ENCODE measurements at places on chromosomes 6 and 20. TPM values are rescaled to one million over a fixed set of nuclear protein-coding genes. Genes with fewer than 3 reads are reported as not detected.
A peak's percentile ranks its signal among the peaks of the same experiment; 100 is the strongest.

GRCh38 chr6:15596186-15596896 lies 66.5 kb downstream of the DTNBP1 start:
- H3K4me1 ChIP-seq, result peaks cover 55% of the 10 kb centered on the region
- H3K4me3 ChIP-seq, result peak overlapping the region; percentile 8
- H3K27me3 ChIP-seq, result no peaks in the 10 kb centered on the region
- peak; percentile 94 for DNase-seq
- H3K36me3 ChIP-seq, result no peaks in the 10 kb centered on the region

DNA sequence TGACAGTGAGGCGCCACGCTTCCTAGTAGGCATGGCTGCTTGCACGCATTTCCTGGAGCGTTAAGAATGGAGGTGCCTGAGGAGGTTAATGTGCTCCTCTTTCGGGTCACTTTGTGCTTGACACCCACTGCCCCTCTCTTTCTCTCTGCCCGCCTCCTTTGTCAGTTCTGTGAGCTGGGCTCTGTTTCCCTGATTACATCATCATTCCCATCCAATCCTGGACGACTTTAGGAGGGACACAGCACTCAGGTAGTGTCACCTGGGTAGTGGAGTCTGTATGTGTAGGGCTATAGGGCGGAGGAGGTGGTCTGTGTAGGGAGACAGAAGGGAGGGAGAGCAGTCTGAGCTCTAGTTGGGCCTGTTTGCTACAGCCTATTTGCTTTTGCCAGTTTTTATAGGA lies 136.8 kb downstream of the JARID2 start:
- H3K4me3 ChIP-seq, result no peak overlapping the region
- no peaks in the 10 kb centered on the region for H3K36me3 ChIP-seq
- H3K27ac ChIP-seq, result no peak overlapping the region
- peaks cover 46% of the 10 kb centered on the region for H3K4me1 ChIP-seq

DNA sequence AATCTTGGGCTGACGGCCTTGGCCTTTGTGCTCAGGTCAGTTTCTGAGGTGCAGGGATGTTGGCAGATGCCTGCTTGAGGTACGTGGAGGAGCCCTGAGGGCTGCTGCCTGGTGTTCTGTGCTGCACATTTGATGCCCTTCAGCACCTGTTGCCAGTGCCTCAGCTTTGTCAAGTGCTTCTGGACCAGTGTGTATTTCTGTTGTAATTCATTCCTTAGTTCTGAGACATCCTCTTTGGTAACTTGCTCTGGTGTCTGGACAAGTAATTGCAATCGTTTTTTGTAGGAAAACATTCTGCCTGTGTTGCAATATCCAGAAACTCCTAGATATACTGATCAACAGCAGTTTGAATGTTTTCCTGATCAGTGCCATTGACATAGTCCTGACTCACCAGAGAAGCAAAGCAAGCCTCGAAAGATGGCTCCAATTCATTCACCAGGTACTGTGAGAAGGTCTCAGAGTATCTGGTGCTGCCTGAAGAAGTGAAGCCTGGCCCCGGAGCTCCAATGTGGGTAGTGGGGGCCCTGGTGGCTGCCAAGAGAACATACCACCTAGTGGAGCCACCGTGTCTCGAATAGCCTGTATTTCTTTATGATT lies 26.7 kb downstream of the ZNF337 start:
- H3K4me3 ChIP-seq, result no peak overlapping the region
- H3K27me3 ChIP-seq, result no peaks in the 10 kb centered on the region
- no peak overlapping the region for H3K27ac ChIP-seq
- peaks cover 12% of the 10 kb centered on the region for H3K36me3 ChIP-seq

GRCh38 chr6:159456349-159456748 lies 236.7 kb downstream of the SOD2 start:
- no peaks in the 10 kb centered on the region for H3K36me3 ChIP-seq
- no peaks in the 10 kb centered on the region for H3K27me3 ChIP-seq
- DNase-seq, result no peak
- no peak overlapping the region for H3K4me3 ChIP-seq
- no peaks in the 10 kb centered on the region for H3K4me1 ChIP-seq

GRCh38 chr6:22068561-22069305 lies 228.1 kb downstream of the PRL start:
- no peak for DNase-seq
- H3K27me3 ChIP-seq, result no peaks in the 10 kb centered on the region
- no peak overlapping the region for H3K27ac ChIP-seq
- H3K4me1 ChIP-seq, result peaks cover 5% of the 10 kb centered on the region

GRCh38 chr20:10843146-10843711 lies 169.4 kb upstream of the JAG1 start:
- no peak overlapping the region for H3K4me3 ChIP-seq
- H3K36me3 ChIP-seq, result no peaks in the 10 kb centered on the region
- no peak overlapping the region for H3K27ac ChIP-seq
- DNase-seq, result no peak

DNA sequence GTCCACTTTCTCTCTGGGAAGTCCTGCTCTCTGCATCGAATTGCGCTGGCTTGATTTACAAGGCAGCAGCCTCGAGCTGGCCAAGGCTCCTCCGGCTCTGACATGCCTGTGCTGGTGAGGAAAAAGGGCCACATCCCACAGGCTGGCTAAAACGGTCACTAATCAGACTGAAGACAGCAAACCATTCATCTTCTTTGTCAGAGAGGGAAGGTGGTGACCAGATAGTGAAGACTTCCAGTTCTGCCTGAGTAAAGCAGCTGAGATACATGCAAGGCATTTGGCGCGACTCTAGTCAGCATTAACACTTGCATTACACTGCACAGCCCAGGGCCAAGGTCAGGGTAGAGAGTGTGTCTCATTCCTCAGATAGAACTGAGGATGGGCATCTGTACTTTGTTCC lies 203.2 kb upstream of the MAP3K7 start:
- no peaks in the 10 kb centered on the region for H3K4me1 ChIP-seq
- H3K36me3 ChIP-seq, result no peaks in the 10 kb centered on the region
- no peak overlapping the region for H3K4me3 ChIP-seq
- peaks cover 81% of the 10 kb centered on the region for H3K27me3 ChIP-seq

DNA sequence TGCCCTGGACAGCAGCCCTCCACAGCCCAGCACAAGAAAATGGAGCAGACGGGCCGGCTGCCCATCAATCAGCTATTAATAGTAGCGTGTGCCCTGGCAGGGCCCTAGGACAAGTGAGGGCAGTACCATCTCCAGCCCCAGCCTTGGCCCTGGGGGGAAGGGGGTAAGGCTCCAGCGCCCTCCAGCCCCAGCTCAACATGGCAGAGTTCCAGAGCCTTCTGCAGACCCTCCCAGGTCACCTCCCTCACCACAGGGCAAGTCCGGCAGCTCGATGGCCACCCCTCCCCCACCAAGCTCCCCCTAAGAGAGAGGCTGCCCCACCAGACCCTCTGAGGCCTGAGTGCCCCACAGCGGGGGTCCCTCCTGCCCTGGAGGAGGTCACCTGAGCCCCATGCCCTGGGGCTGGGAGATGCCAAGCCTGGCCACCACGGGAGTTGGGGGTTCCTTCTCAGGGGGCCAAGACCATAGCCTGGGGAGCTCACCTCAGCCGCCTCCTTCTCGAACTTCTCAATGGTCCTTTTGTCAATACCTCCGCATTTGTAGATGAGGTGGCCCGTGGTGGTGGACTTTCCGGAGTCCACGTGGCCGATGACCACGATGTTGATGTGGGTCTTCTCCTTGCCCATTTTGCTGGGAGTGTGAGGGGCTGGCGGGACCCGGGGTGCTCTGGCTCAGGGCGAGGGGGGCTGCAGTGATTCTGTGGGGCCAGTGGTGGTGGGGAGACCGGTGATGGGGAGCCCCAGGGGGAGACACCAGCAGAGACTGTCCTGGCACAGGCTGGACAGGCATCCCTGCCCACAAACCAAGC lies 1.5 kb downstream of the EEF1A2 start:
- peaks cover 5% of the 10 kb centered on the region for H3K27me3 ChIP-seq
- no peak overlapping the region for H3K27ac ChIP-seq
- DNase-seq, result no peak
- H3K36me3 ChIP-seq, result no peaks in the 10 kb centered on the region

GRCh38 chr6:7000825-7001777 lies 106.7 kb upstream of the RREB1 start:
- DNase-seq, result peak; percentile 10
- no peak overlapping the region for H3K4me3 ChIP-seq
- H3K27ac ChIP-seq, result no peak overlapping the region
- no peaks in the 10 kb centered on the region for H3K27me3 ChIP-seq
- no peaks in the 10 kb centered on the region for H3K36me3 ChIP-seq

- H3K4me3 ChIP-seq, result no peak overlapping the region
- H3K27ac ChIP-seq, result no peak overlapping the region
- H3K27me3 ChIP-seq, result peaks cover 22% of the 10 kb centered on the region
These were observed 214.7 kb upstream of the FOXQ1 start for GRCh38 chr6:1096967-1097765.

- H3K36me3 ChIP-seq, result no peaks in the 10 kb centered on the region
- H3K27me3 ChIP-seq, result no peaks in the 10 kb centered on the region
- DNase-seq, result no peak
- no peak overlapping the region for H3K27ac ChIP-seq
- peaks cover 8% of the 10 kb centered on the region for H3K4me1 ChIP-seq
- H3K4me3 ChIP-seq, result no peak overlapping the region
These were observed 259.0 kb downstream of the SYNE1 start for GRCh38 chr6:152378169-152378568.

DNA sequence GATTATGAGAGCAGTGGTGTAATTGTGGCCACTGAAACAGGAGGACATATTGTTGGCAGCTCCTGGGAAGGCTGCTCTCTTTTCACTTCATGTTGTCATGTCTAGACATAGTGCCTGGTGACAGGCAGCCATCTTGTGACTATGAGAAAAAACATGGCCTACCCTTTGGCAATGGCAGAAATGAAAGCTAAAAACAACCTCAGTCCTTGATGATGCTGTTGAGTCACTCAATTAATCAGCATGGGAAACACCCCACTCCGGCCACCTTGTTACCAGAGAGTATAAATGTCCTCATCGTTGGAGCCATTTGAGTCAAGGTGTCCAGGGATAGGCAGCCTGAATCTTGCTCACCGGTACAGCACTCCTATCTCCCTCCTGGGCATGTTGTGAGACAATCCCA lies 31.2 kb upstream of the HMGA1 start:
- no peak for DNase-seq
- H3K4me3 ChIP-seq, result no peak overlapping the region
- no peaks in the 10 kb centered on the region for H3K4me1 ChIP-seq
- no peak overlapping the region for H3K27ac ChIP-seq

GRCh38 chr20:57400821-57401564 lies 9.8 kb downstream of the RBM38 start:
- H3K27me3 ChIP-seq, result no peaks in the 10 kb centered on the region
- H3K36me3 ChIP-seq, result peaks cover 28% of the 10 kb centered on the region
- H3K4me1 ChIP-seq, result no peaks in the 10 kb centered on the region
- H3K27ac ChIP-seq, result no peak overlapping the region
- DNase-seq, result no peak

- no peaks in the 10 kb centered on the region for H3K27me3 ChIP-seq
- peak; percentile 60 for DNase-seq
- peak overlapping the region; percentile 68 for H3K4me3 ChIP-seq
- peak overlapping the region; percentile 82 for H3K27ac ChIP-seq
- peaks cover 27% of the 10 kb centered on the region for H3K4me1 ChIP-seq
- H3K36me3 ChIP-seq, result peaks cover 35% of the 10 kb centered on the region
These were observed 945 bp downstream of the TENT5A start for GRCh38 chr6:81751388-81752083.

DNA sequence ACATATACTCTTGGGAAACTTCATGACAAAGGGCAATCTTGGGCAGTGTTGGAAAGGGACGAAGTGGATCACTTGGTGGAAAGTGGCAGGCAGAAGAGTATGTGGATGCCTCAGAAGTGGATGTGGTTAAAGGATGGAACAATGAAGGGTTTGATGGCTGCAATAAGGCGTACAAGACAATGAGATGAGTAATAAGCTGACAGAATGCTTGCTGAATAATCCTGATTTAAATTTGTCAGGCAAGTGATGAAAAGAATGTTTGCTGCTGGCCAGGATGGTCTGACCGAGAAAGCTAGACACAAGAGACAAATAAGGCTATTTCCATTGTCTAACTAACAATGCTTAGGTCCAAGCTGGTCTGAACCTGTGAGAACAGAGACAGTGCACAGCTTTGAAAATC lies 61.6 kb upstream of the CEP85L start:
- peaks cover 20% of the 10 kb centered on the region for H3K4me1 ChIP-seq
- no peaks in the 10 kb centered on the region for H3K36me3 ChIP-seq
- no peak for DNase-seq

GRCh38 chr6:87152526-87152955 lies 2.8 kb upstream of the ZNF292 start:
- H3K4me1 ChIP-seq, result peaks cover 31% of the 10 kb centered on the region
- H3K36me3 ChIP-seq, result no peaks in the 10 kb centered on the region
- no peaks in the 10 kb centered on the region for H3K27me3 ChIP-seq
- peak overlapping the region; percentile 95 for H3K27ac ChIP-seq
- peak overlapping the region; percentile 51 for H3K4me3 ChIP-seq

DNA sequence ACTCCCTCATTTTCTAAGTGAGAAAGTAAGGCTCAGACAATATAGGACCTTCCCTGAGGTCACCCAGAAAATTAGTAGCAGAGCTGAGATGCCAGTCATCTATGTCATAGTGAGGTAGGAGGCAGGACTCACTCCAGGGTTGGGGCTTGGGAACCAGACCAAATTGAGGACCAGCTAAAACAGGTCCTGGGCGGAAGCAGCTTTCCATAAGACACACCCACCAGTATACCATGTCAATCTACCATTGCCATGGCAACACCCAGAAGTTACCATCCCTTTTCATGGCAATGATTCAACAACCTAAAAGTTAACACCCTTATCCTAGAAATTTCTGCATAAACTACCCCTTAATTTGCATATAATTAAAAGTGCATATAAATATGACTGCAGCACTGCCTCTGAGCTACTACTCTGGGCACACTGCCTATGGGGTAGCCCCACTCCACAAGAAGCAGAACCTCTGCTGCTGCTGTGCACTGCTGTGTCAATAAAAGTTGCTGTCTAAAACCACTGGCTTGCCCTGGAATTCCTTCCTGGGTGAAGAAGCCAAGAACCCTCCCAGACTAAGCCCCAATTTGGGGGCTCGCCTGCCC lies 30.3 kb upstream of the OCSTAMP start:
- H3K27ac ChIP-seq, result no peak overlapping the region
- DNase-seq, result no peak
- H3K36me3 ChIP-seq, result no peaks in the 10 kb centered on the region
- H3K4me3 ChIP-seq, result no peak overlapping the region
- peaks cover 10% of the 10 kb centered on the region for H3K4me1 ChIP-seq
- H3K27me3 ChIP-seq, result no peaks in the 10 kb centered on the region

- H3K4me1 ChIP-seq, result peaks cover 38% of the 10 kb centered on the region
- H3K27me3 ChIP-seq, result no peaks in the 10 kb centered on the region
- H3K4me3 ChIP-seq, result no peak overlapping the region
- peak; percentile 82 for DNase-seq
These were observed 88.0 kb downstream of the INSM1 start for GRCh38 chr20:20455926-20456325.

- no peaks in the 10 kb centered on the region for H3K27me3 ChIP-seq
- H3K4me3 ChIP-seq, result no peak overlapping the region
- H3K36me3 ChIP-seq, result no peaks in the 10 kb centered on the region
- H3K27ac ChIP-seq, result no peak overlapping the region
These were observed 326.4 kb upstream of the MARCKS start for GRCh38 chr6:113530769-113531168.

The MLIP gene
- total RNA-seq, result 0.74 TPM

The C6orf58 gene
- total RNA-seq, result 0.64 TPM

The OTOR gene
- total RNA-seq, result not detected

The RCAN2 gene
- 0.13 TPM for total RNA-seq

The UST gene
- 1.7 TPM for total RNA-seq

The ENPP1 gene
- 20.5 TPM for total RNA-seq

The CCND3 gene
- total RNA-seq, result 31.9 TPM

The SOX18 gene
- total RNA-seq, result 0.70 TPM

The TINAG gene
- not detected for total RNA-seq

The ZKSCAN4 gene
- 6.6 TPM for total RNA-seq

The MMUT gene
- 20.5 TPM for total RNA-seq

The BIRC7 gene
- not detected for total RNA-seq

Data from A673 (cell line).